Stimulated activated CD4-positive, alpha-beta T cell treated with anti-CD3 and anti-CD28 coated beads, Interleukin-15, amount 100 ng/mL, for 1 hour (primary cell): ENCODE measurements at places on chromosomes 3 and 15.

GRCh38 chr3:167657684-167658225 lies 4.0 kb upstream of the WDR49 start:
- no peak for DNase-seq

DNA sequence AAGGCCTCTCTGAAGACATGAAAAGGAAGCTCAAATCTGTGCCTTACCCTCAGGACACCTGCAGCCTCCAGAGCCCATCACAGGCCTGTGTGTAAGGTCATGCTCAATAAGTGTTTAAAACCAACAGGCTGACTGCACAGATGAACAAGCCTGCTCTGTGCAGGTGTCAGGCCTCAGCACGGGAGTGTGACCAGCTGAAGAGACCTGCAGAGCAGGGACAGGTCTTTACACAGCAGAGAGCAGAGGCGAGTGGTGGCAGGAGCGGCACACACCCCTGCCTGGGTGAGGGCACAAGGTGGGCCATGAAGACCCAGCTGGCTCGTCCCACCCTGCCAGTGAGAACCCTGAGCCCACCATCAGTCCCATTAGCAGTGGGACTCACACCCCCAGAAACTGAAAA lies 56.9 kb downstream of the ROPN1B start:
- DNase-seq, result no peak

- no peak for DNase-seq
These were observed 217.0 kb downstream of the ISL2 start for GRCh38 chr15:76553564-76553963.

- DNase-seq, result no peak
These were observed 53.4 kb downstream of the TPRA1 start for GRCh38 chr3:127536830-127537812.

GRCh38 chr3:132659365-132660051 lies at the start of gene ACAD11:
Gene ACAD11 (minus strand): TSS chr3:132659809. CDS start chr3:132659751, 58 bp downstream.
- no peak for DNase-seq

DNA sequence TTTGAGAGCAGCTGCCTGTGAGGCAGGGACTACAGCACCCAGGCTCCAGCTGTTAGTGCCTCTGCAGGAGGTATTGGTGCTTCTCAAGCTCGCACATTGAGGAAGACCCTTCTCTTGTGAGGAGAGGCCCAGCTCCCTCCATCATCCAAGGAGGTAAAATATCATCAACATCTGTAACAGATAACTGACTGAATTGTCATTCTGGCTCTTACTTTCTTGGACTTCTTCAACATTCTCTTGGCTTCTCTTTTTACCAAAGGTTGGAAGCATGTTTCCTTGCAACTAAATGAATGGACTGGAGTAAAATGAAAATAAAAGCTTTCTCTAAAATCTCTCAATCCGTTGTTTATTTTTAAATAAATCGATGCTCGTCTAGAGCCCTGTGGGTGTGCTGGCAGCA lies 53.1 kb upstream of the PXYLP1 start:
- no peak for DNase-seq

- DNase-seq, result no peak
These were observed 36.8 kb upstream of the CNTN3 start for GRCh38 chr3:74651292-74651691.

GRCh38 chr3:111700054-111700453 lies 104.9 kb upstream of the ZBED2 start:
- no peak for DNase-seq

DNA sequence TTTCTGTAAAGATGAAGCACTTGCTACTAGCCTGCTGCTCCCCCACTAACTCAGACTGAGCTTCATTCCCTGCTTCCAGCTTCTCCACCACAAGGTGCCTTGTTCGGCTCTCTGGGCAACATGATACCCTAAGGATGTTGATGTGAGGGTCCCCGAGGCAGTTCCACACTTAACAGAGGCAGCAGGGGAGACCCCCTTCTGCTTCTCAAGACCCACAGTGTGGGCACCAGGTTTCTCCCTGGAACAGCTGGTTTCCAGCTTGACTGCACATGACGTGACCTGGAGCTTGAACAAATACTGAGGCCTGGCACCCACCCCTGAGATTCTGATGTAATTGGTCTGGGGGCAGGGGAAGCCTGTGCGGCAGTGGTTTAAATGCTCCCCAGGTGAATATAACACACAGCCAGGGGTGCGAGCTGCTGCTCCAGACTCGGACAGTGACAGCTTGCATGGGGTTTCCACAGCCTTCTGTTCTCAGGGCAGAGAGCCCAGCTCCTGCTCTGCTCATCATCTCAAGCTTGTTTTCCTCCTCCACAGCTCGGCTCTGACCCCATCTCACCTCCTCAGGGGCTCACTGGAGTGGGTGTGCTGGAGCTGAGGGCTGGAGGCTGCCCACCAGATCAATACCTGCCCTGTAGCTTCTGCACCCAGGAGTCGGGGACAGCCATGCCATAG lies 95.0 kb upstream of the HACD2 start:
- DNase-seq, result no peak

DNA sequence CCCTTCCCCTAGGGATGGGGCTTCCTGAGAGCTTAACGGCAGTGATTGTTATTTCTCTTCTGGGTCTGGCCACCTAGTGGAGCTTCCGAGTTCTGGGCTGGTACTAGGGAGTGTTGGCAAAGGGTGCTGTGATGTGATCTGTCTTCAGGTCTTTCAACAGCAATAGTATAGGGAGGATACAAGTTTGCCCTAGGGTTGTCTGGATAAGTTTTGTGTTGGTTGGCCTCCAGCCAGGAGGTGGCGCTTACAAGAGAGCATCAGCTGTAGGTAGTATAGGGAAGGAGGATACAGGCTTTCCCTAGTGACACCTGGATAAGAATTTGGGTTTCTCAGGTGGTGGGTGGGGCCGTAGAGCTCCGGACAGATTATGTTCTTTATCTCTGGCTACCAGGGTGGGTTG lies 19.2 kb upstream of the CPOX start:
- no peak for DNase-seq

DNA sequence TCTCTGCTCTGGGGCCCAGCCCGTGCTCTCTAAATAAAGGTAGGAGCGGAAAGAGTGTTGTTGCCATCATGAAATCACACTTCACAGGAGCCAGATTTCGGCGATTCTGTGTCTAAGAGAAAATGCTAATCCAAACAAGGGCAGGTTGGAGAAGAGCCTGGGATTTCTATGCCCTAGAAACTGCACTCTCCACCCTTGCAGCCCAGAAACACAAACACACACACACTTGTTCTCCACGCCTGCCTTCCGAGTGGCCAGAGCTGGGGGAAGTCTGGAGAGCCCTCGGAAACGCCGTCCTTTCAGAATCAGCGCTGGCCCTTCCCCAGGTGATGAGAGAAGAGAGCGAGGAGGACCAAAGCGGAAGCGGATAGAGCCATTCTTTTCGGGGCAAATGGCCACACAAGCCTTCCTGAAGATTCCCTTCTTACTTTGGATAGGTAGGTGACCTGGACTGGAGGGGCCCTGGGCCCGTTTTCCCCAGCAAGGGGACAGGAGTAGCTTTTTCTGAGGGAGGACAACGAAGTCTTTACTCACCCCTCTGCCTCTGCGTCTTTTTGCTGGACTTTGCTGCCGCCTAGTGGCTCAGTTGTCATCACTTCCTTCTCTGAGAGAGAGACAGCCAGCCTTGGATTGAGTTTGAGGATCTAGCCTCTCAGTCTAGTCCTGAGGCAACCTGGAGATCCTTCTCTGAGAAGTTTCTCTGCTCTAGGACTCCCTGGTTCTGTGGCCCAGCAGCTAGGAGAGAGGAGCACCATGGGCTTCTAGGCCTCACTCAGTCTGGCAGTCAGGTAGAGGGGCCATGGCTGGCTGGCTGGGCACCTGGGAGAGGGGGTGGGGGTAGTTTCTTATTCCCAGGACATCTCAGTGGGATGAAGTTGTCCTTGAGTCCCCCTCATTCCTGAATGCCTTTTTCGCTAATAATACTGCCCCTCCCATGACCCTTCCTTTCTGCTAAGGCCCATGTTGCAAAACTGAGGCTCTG lies 37.7 kb downstream of the SENP8 start:
- DNase-seq, result peak; percentile 74

- no peak for DNase-seq
These were observed 51.1 kb downstream of the NEDD4 start for GRCh38 chr15:55942332-55942731.

- no peak for DNase-seq
These were observed 144.3 kb downstream of the TJP1 start for GRCh38 chr15:29677871-29678461.

GRCh38 chr3:114892880-114893279 lies 254.2 kb downstream of the ZBTB20 start:
- no peak for DNase-seq

- no peak for DNase-seq
These were observed 35.7 kb upstream of the ZNF770 start for GRCh38 chr15:35023804-35024203.

DNA sequence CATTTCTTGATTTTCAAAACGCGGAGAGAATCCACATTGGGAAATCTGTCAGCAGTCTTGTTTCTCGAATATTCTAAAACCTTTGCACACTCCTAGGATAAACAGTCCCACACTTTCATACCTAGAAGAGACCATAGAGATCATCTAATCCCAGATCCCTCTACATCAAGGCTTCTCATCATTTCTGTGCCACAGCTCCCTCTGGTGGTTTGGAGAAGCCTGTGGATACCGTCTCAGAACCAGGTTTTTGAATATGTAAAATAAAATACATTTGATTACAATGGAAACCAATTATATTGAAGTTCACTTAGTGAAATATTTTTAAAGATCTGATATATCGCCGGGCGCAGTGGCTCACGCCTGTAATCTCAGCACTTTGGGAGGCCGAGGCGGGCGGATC lies 211.9 kb upstream of the GOLGA6L4 start:
- DNase-seq, result no peak

- no peak for DNase-seq
These were observed 58.8 kb downstream of the GADL1 start for GRCh38 chr3:30835667-30836066.
